ENCODE measurements at places on chromosomes 3 and 15.

GRCh38 chr15:98881526-98882520 is 125.8 kb downstream of the PGPEP1L start:
- no peak for DNase-seq

GRCh38 chr15:25892126-25892525 is 29.0 kb upstream of the ATP10A start:
- no peak for DNase-seq

DNA sequence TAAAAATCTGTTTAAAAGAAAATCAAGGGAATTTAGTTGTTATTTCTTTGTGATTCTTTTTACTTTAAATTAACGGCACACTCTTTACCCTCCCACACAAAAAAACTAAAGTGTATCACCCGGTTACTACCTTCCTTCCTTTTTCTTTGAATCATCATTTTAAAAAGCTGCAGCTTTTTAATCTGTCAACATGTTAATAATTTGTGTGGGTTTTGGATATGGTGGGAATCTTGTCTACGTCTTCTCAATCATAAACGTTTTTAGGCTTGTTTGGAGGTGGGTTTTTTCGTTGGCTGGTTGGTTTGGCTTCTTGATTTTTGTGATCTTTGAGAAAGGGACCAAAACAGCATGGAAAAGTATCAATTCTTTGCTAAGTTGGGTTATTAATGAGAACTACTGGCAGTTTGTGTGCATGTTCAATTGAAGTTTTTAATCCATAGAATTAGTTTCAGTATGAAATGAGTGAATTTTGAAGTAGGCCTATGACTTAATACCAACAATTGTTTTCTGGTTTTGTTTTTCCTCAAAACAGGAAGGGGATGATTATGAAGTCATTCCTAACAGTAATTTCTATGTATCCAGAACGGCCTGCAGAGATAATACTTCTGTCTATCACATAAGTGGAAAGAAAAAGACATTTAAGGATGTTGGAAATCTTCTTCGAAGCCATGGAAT is 4.5 kb downstream of the SMC4 start:
- DNase-seq: no peak

DNA sequence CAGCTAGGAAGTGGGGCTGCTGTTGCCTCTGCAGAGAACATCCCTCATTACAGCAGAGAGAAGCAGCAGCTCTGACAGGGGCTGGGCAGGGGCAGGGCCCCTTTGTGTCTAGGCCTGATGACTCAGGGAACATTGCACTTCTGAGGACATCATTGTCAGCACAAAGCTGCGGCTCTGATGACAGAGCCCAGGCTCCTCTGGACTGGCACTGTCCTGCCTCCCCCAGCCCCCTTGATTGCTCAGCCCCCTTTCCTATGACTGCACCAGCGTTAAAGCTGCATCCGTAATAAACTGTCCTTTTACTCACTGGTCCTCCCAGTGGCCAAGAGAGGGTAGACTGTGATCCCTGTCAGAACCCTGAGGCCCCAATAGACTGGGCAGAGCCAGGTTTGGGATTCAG is 18.3 kb downstream of the TRH start:
- DNase-seq: no peak

- DNase-seq: no peak
Observed at GRCh38 chr15:51842852-51843737, 13.6 kb downstream of the TMOD3 start.

- no peak for DNase-seq
Observed at GRCh38 chr3:154131830-154132229, 10.6 kb downstream of the ARHGEF26 start.

- no peak for DNase-seq
Observed at GRCh38 chr3:19901918-19902317, 32.1 kb downstream of the EFHB start.

- no peak for DNase-seq
Observed at GRCh38 chr3:41974223-41974622, 12.3 kb upstream of the ULK4 start.

DNA sequence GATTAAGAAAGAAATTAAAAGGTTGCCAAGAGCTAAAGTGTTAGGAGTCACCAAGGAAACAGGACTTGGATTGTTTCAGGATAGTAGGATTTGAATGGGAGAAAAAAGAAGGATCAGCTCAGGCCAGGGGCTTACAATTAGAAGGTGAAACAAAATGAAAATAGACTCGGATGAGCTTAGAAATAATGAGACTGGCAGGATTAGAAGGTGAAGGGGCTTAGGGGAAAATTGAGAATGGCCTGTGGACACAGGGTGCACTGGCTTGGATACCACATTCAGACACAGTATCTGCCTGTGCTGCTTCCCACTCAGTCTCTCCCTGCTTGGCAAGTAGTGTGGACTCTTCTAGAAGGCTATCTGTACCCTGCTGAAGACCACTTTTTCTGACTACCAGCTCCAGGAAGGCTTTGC is 206.1 kb upstream of the ATP10A start:
- DNase-seq: no peak

- no peak for DNase-seq
Observed at GRCh38 chr15:100764778-100765466, 114.7 kb upstream of the ALDH1A3 start.

GRCh38 chr3:104764496-104764895 is 602.2 kb upstream of the ALCAM start:
- DNase-seq: no peak

DNA sequence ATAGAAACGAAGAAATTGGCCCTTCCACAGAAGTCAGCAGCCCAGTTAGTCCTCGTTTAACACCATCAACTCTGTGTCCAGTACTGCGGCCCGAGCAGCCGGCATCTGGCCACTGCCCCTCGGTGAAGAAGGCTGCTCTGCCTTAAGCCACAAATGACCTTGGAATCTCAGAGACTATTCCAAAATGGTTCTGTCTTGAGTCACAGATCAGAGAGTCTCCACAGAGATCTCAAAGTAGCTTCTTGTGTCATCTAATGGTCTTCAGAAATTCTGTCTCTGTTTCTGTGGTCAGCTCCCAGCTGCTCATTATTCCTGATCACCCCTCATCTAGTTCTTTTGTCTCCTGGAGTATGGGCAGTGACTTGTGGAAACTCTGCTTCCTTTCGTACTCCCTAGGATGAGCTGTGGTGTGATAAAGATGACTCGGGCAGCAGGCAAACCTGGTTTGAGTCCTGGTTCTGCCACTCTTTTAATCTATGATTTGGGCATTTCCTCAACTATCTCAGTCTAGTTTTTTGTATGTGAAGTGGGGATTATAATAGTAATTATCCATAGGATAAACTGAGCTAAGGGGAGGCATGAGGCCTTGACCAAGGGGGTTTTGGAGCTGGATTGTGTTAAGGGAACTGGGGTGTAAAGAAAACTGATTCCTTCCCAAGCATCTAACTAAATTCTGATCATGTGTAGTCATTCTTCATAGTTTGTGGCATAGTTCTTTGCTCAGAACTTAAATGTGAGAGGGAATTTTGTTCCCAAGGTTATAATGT is 22.6 kb downstream of the CRTC3 start:
- no peak for DNase-seq

- DNase-seq: no peak
Observed at GRCh38 chr3:142609136-142609535, 12.9 kb downstream of the PLS1 start.

GRCh38 chr3:119468041-119468440 is 722 bp upstream of the POGLUT1 start:
- no peak for DNase-seq

- DNase-seq: no peak
Observed at GRCh38 chr15:25764980-25765735, 98.0 kb downstream of the ATP10A start.

GRCh38 chr3:45929042-45929679 is 14.1 kb upstream of the CXCR6 start:
- no peak for DNase-seq

DNA sequence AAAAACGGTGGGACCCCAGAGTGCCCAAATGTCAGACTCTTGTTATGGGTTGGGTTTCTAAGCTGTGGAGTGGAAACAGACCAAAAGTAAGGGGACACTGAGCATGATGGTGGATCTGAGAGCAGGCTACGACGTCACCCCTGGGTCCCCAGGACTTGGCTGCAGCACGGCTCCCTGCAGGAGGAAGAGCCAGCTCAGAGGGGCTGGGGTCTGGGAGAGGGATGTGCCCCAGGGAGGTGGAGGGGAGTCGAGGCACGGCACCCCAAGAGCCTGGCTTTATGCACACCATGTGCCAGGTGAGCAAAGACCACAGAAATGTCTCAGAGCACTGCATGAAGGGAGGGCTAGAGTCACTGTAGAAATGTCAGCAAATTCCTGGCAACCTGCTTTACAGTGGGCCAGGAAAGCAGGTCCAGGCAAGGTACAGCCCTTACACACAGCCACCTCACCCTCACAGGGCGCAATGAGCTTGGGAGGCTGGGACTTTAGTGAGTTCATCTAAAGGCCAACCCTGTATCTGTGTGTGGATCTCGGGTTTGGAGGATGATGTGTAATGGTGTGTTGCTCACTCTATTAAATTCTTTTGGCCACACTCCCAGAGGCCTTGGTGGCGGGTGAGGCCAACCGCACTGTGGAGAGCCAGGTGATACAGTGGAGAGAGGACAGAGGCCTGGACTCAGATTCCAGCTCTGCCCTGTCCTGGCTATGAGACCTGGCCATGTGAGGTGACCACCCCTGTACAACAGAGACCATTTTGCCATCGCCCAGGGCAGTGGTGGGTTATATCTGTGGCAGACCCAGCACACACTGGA is 14.1 kb downstream of the CTSH start:
- DNase-seq: no peak

DNA sequence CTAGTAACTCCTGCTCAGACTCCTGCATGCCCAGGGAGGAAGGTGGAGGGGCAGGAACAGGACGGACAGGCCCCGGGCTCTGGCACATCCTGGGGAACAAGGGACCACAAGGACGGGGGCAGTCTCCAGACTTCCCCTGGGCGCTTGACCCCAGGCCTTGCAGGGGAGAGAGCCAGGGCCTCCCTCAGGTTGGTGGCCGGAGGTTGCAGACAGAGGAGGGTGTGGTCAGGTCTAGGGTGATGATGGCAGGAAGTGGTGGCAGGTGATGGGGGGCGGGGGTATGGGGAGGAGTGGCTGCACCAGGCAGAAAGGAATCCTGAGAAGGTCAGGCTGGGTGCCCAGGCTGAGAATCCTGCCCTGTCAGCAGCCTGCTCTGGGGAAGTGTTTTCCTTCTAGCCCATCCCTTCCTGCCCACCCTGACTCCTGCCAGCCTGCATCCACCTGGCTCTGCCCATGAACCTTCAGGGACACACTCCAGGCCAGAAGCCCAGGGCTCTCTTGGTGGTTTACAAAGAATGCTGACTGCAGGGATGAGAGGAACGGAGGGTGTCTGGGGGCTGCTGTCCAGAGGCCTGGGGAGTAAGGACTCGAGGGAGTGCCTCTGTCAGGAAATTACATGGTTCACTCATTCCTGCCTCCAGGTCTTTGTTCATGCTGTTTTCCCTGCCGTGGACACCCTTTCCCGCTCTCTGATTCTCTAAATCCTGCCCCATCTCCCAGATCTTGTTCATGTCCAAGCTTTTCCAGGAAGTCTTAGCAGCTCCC is 15.8 kb downstream of the LOXL1 start:
- no peak for DNase-seq

DNA sequence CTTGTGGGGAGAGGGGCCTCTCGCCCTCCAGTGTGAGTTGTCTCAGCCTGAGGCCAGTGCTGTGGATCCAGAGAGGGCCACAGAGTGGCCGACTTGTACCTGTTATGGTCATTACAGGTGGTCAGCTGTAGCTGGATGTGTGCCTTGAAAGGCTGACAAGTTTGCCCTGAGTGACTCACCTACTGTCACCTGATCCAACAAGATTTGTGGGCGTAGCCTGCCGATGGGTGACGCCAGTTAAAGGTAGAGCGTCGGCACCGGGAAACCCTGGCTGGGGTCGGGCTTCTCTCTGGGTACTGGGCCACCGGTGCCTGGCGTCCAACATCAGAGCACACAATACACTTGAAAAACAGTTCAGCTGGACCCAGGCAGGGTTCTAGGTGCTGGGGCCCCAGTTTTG is 2.8 kb upstream of the ISG20 start:
- DNase-seq: no peak

DNA sequence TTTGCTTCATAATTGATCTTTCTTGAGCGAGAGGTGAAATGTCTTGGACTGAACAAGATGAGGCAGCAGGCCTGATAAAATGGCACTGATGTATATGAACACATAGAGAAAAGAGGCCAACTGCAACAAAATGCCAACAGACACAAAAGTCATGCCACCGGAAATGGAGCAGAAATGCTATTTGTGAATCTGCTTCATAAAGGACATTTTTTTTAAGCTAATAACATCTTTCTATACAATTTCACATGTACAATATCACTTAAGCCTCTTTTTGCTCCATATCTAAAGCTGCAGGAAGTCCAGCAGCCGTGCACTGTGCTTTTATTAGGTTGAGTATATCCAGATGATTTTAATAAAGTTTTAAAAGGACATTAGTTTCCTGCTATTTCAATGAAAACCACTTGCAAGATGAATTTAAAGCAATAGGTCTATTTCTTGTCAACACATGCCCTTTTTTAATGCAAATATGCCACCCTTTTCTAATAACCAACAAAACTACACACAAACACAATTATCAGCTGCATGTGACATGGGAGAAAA is 169.2 kb upstream of the ADAMTS9 start:
- no peak for DNase-seq

GRCh38 chr3:183579967-183580900 is 24.7 kb upstream of the KLHL6 start:
- DNase-seq: peak; percentile 16

GRCh38 chr3:45120359-45121158 is 25.6 kb downstream of the CDCP1 start:
- DNase-seq: no peak

- no peak for DNase-seq
Observed at GRCh38 chr3:106573605-106574004, 704.8 kb upstream of the CBLB start.

- peak; percentile 28 for DNase-seq
Observed at GRCh38 chr3:10437995-10438901, 67.1 kb downstream of the ATP2B2 start.

DNA sequence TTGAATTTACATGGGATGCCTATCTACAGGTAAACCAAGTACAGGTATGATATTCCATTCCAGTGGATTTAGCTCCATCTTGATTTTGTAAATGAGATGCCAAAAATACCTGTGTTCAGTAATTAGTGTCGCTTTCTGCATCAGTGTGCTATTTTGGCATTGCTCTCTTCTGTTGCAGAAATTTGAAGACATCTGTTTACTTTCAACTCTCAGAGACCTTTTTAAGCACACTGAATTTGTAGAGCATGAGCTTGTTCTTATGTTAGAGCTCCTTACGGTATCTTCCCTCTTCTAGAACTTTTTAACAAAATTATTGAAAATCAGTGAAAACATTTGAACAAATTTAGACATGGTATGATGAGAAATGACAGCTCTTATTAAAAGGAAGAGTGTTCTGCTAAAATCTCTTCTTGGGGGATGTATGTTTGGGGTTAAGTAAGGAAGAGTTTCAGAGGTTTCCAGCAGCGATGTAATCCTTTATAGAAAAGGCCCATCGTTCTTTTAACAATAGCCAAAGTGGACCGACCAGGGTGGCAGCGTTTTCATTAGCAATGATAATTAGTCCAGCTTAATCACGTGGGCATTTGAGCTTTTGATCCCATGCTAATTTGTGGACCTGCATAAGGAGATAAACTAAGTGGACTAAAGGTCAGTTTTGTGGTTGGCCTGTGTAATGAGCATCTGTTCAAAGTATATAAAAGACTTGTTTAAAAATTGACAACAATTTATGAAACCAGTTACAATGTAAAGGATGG is 385.4 kb downstream of the PTPRG start:
- DNase-seq: no peak

- DNase-seq: no peak
Observed at GRCh38 chr3:4990069-4990468, 10.8 kb downstream of the BHLHE40 start.

GRCh38 chr3:31770822-31771326 is 210.2 kb downstream of the OSBPL10 start:
- no peak for DNase-seq

GRCh38 chr3:33131331-33132018 is 17.7 kb downstream of the CRTAP start:
- no peak for DNase-seq
